ENCODE measurements at places on chromosomes 3 and 15. TPM values are rescaled to one million over a fixed set of nuclear protein-coding genes. Genes with fewer than 3 reads are reported as not detected.

Gene FAM81A
- 0.33 TPM for total RNA-seq

Gene ROPN1
- not detected for total RNA-seq

Gene CDHR4
- not detected for total RNA-seq

Gene NANOGP8
- not detected for total RNA-seq

Gene SLC9C1
- not detected for total RNA-seq

Gene FETUB
- total RNA-seq, result not detected

Gene GPR149
- total RNA-seq, result not detected

Gene ADGRG7
- not detected for total RNA-seq

Gene NIPA2
- total RNA-seq, result 41.6 TPM

Gene ZNF774
- total RNA-seq, result 1.3 TPM

Gene STAB1
- under 0.01 TPM for total RNA-seq

Gene ZNF35
- 11.2 TPM for total RNA-seq

Gene ZPLD1
- 0.17 TPM for total RNA-seq

Gene RARB
- total RNA-seq, result 9.4 TPM

Gene MYRIP
- total RNA-seq, result under 0.01 TPM

Gene CLRN1
- not detected for total RNA-seq

Gene AMOTL2
- total RNA-seq, result 74.6 TPM

Gene CCDC39
- total RNA-seq, result under 0.01 TPM

Gene ZBED2
- total RNA-seq, result not detected

Gene KIF9
- 2.8 TPM for total RNA-seq

Gene CKMT1B
- total RNA-seq, result not detected

Gene TMEM108
- under 0.01 TPM for total RNA-seq

Gene ZNF501
- 16.0 TPM for total RNA-seq

Gene FSIP1
- 3.9 TPM for total RNA-seq

Gene TMEM266
- 0.26 TPM for total RNA-seq

Gene GOLGA6D
- not detected for total RNA-seq

Gene RBP2
- total RNA-seq, result not detected

Gene GOLGA6L25
- not detected for total RNA-seq

Gene SMC4
- 38.0 TPM for total RNA-seq

Gene GOLGA8N
- 3.6 TPM for total RNA-seq

Gene GOLGA6L2
- total RNA-seq, result not detected

Gene SLC25A38
- 22.0 TPM for total RNA-seq

Gene SEMA3F
- 9.7 TPM for total RNA-seq

Gene AEN
- total RNA-seq, result 68.1 TPM

Gene SPTSSB
- total RNA-seq, result not detected

Gene POPDC2
- 0.26 TPM for total RNA-seq

Gene TRIM42
- not detected for total RNA-seq

Gene TMED3
- total RNA-seq, result 118 TPM

Gene C3orf49
- not detected for total RNA-seq

Gene GOLGA8K
- under 0.01 TPM for total RNA-seq

Gene LYSMD4
- total RNA-seq, result 7.4 TPM

Gene CLDN18
- not detected for total RNA-seq

Gene KBTBD13
- not detected for total RNA-seq
